ENCODE measurements at places on chromosomes 2 and 18. TPM values are rescaled to one million over a fixed set of nuclear protein-coding genes. Genes with fewer than 3 reads are reported as not detected.

DNA sequence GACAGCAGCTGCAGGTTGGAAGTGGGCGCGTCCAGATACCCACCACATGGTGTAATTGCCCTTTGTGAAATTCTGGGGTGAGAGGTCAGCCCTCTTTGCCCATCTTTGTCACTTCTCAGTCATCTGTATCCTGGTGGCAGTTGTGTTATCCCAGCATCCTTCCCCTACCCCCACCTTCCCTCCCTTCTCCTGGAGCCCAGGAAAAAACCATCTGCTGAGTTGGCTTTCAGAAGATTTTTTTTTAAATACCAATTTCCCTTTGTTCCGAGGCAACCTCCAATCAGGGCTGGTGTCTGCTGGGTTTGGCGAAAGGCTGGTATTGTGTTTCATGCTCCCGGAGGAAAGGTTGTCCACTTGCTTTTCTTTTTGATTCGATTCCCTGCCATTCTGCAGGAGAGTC, 35.2 kb downstream of the SETBP1 start:
- no peak for DNase-seq

DNA sequence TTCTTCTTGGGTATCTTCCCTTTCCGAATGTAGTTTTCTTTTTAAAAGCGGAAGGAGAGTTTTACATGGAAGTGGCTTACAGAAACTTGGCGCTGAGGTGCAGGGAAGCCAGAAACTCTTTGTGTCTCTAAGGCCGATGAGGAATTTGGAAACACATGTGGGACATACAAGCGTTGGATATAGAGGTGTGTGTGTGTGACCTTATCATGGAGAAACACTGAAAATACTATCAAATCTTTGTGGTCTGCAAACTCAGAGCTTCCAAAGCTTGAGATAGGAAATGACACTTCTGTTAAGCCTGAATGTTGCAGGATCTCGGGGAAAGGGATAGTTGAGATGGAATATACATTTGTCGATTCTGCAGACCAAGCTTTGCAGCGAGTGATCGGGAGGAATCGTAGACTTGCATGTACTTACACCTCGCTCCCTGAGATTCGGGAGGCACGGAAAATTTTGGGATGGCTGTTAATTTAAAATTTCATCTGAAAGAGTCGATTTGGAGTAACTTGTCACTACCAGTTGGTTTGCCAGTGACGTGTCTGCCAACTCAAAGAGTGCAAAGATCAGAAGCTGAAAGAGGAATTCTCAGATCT, 1.0 kb downstream of the NAB1 start:
- peak; percentile 24 for DNase-seq

GRCh38 chr2:23323917-23324680, 60.9 kb upstream of the KLHL29 start:
- DNase-seq = no peak

- no peak for DNase-seq
Observed at GRCh38 chr18:635171-635570, 22.3 kb upstream of the TYMS start.

GRCh38 chr2:42961385-42961811, 169.0 kb upstream of the HAAO start:
- DNase-seq = peak; percentile 67

DNA sequence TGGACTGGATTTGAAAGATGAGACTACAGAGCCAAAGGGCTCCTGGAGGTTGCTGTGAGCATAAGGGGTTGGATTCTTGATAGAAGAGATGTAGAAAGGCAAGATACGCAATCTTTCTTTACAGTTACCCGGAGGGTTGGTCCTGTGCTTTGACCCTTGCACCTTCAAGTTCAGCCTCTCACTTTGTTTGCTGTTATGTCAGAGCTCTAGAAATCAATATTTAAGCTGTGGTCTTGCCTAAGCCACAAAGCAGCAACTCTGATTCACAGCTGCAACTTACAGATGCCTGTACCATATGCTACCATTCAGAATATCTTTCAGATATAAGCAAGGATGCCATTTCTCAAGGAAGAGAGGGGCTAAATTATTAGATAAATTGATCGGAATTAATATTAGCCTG, 943.1 kb upstream of the LRRTM1 start:
- no peak for DNase-seq

DNA sequence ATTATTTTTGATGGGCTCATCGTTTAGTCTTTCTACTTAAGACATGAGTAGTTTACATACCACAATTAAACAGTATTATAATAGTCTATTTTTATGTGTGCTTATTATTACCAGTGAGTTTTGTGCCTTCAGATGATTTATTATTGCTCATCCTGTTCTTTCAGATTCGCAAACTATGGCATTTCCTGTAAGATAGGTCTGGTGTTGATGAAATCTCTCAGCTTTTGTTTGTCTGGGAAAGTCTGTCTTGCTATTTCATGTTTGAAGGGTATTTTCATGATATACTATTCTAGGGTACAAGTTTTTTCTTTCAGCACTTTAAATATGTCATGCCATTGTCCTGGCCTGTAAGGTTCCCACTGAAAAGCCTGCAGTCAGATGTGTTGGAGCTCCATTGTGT, 101.3 kb downstream of the DNAH7 start:
- no peak for DNase-seq

DNA sequence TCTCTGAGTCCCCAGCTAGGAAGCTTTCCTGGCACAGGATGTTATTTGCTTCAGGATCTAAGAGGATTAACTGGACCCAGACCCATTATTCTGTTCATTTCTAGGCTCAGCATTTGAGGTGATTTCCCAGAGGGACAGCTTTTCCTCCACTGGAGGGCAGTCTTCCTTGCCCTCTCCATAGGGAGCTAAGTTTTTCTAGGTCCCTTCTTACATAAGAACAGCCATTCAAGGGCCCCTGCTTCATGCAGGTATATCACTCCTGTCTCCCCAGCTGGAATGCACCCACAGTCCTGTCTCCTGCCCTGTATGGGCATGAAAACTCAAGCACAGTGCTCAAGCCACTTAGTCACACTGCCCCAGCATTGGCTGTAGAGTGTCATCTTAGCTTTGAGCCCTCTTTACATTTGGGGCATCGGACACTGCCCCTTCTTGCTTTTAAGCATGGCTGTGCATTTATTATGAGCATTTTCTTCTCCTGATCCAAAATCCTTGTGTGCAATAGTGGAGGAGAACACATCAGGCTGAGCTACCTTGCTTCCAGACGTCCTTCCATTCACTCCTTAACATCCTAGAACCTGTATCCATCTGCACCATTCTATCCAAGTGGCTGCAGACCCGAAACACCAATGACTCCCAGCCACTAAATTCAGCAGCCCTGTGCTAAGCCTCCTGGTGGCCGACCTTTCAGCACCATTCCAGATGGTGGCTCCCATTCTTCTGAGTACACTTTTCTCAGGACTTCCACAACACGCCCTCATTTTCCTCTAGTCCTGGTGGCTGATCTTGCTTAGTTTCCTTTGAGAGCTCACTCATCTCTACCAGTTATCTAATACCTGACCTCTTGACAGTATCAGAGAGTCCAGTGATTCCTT, 80.0 kb downstream of the COPS8 start:
- peak; percentile 67 for DNase-seq

- no peak for DNase-seq
Observed at GRCh38 chr18:76392349-76392748, 102.7 kb downstream of the ZNF516 start.

DNA sequence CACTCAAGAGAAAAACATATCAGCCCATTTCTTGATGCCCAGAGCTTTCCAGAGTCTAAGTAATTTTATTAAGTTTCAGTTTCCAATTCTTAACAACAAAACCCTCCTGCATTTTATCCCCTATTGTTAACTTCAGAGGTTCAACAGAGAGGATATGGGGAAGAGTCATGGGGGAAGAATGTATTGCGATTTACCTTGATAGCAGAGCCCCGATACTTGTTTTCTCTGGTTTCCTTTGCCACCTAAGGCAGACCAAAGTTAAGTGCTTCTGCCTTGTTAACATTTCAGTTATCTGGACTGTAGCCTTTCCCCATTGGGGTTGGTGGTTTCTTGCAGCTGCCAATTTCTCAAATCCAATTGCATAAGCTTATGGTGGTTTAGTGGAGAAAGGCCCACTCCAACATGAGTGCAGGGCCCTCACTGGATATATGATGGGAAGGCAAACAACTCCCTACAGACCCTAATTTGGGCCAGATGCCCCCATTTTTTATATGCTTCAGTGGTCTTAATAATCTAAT, 82.0 kb upstream of the ITGB6 start:
- DNase-seq = no peak

DNA sequence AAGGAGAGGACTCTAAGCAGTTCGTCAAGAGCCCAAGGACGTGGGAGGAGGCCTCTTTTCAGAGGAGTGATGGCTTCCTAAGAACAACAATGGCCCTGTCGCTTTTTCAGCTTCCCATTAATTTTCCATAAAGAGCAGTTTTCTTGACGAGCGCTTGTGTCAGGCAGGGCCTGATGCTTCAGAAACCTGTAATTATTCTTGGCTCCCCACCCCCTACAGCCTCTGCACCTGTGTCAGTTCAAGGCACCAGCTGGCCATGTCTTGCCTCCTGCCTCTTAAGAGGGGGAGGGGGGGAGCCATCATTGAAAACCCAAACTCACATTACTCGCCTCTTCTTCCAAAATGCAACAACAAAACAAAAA, 32.3 kb downstream of the KLF7 start:
- no peak for DNase-seq

- DNase-seq = no peak
Observed at GRCh38 chr18:74516271-74517235, 17.7 kb upstream of the CNDP1 start.

- no peak for DNase-seq
Observed at GRCh38 chr2:179518830-179519229, 254.2 kb upstream of the SESTD1 start.

DNA sequence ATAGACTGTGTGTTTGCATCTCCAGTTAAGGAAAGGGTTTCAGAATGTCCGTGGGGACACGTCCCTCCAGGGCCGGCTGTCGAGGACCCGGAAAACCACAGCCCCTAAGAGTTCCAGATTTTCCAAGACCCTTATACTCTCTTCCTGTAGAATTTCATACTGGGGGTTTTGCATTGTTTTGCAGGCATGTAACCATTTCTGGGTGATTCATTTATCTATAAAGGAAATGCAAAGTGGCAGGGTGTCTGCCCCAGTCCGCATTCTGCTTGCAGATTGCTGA, 8.5 kb downstream of the SP9 start:
- DNase-seq = peak; percentile 22

DNA sequence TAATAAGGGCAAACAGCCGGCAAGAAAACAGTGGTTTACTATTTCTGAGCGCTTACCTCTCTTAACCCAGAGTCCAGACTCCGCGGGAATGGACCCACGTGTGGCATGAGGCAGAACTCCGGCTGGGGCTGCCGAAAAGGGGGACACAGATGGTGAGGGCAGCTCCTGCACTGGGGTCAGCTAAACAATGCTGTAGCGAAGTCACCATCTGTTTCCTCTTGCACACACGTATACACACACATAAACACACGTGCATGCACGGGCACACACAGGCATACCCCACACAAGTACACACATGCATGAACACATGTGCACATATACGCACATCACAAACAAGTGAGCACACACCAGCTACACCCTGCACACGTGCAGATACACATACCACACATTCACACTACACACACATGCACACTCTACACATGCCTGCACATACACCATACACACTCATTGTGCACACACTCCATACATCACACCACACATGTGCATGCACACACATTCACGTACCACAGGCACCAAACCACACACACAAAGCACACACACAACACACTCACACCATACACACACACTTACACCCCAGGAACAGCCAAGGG, 105.9 kb upstream of the ID2 start:
- no peak for DNase-seq

GRCh38 chr18:77223653-77224052, 26.0 kb upstream of the GALR1 start:
- no peak for DNase-seq

DNA sequence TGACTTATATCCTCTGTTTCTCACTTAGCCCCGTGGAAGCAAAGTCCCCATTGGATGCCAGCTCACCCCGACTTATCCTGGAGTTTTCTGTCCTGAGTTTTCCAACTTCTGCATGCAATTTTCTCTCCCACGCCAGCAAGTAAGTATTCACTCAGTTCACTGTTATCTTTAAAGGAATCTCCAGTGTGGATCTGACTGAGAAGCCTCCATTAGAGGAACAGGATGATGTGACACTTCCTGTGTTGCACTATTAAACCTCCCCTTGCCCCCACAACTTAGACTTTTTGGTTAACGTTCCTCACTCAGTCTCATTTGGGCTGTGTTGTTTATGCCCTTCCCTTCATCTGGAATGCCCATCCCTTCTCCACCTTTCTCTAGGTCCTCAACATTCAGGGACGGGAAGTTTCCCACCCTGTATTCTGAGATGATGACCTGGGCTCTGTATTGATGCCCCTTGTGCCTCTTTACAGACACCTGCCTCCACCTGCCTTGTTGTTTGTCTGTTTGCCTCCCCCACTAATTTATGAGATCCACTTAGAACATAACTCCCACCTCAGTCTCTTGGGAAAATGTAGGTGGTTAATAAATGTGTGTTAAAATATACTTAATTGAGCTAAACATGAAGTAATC, 536.1 kb upstream of the RAB6C start:
- no peak for DNase-seq

CD207 gene
- total RNA-seq = not detected

SCN7A gene
- not detected for total RNA-seq

STEAP3 gene
- total RNA-seq = 16.0 TPM

CLEC4F gene
- total RNA-seq = not detected

NEURL3 gene
- total RNA-seq = 0.10 TPM

GALNT5 gene
- 0.18 TPM for total RNA-seq

MROH2A gene
- total RNA-seq = not detected
